Left renal cortex interstitium (tissue), 4 donors: ENCODE measurements at places on chromosomes 7 and 10.

- no peak for DNase-seq
Observed at GRCh38 chr7:142915315-142915714, 18.2 kb downstream of the TRPV5 start.

- no peak for DNase-seq
Observed at GRCh38 chr7:14507617-14508016, 394.9 kb downstream of the DGKB start.

GRCh38 chr10:3790272-3790671, 5.3 kb upstream of the KLF6 start:
- no peak for DNase-seq

GRCh38 chr7:111043561-111043960, 47.4 kb upstream of the LRRN3 start:
- DNase-seq: no peak

DNA sequence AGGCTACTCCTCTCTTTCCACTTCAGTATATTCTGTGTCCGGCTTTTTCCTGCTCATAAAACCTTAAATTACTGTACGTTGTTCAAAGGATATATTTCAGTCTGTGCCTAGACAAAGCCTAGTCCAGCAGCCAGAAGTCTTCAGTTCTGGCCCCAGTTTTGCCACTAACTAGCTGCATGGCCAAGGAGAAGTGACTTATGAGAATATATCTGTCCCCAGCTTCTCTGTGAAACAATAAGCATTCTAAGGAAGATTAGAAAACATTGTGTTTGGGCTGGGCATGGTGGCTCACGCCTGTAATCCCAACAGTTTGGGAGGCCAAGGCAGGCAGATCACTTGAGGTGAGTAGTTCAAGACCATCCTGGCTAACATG, 105.0 kb upstream of the HDAC9 start:
- no peak for DNase-seq

- DNase-seq: no peak
Observed at GRCh38 chr7:64874114-64874513, 29.0 kb upstream of the ZNF273 start.

DNA sequence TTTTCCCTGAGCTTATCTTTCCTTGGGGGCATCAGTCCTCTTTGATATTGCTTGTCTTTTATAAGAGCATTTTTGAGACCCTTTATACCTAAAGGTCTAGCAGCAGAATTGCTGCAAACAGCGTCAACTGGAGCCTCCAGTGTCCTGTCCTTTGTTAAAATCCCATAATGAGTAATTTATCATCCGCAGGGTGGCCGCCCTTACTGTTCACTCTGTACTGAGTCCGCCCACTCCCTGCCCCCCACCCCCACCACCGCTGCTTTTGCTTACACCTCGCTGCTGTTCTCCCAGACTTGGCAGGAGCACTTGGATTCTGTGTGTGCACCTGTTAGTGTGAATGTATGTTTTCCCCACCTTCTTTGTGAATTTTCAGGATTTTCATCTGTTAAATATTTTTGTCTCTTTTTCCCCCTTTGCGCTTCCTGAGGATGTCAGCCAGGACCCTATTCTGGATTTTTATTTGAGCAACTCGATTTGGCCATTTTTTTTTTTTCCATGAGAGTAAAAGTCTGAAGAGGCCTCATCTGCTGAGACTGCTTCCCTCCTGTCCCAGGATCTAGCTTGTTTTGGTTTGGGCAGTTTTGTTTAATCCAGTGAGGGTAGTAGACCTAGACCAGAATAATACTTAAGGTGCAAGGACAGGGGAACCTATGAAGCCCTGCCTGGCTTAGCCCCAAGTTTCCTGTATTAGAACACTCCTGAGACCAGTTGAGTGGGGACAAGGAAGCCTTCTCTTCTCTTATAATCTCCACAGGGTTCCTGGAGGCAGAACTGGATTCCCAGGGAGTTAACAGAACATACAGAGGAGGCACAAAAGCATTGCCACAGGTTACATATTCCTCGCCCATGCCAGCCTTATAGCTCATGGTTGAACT, 8.2 kb downstream of the AGFG2 start:
- DNase-seq: no peak
